SJSA1 (cell line): ENCODE measurements at places on chromosomes 2 and 18. TPM values are rescaled to one million over a fixed set of nuclear protein-coding genes. Genes with fewer than 3 reads are reported as not detected.

TYMS gene
- total RNA-seq = 113 and 123 TPM in 2 replicates

GPR35 gene
- total RNA-seq = 0.13 TPM in 1 of 2 replicates, not detected in the other

DNA sequence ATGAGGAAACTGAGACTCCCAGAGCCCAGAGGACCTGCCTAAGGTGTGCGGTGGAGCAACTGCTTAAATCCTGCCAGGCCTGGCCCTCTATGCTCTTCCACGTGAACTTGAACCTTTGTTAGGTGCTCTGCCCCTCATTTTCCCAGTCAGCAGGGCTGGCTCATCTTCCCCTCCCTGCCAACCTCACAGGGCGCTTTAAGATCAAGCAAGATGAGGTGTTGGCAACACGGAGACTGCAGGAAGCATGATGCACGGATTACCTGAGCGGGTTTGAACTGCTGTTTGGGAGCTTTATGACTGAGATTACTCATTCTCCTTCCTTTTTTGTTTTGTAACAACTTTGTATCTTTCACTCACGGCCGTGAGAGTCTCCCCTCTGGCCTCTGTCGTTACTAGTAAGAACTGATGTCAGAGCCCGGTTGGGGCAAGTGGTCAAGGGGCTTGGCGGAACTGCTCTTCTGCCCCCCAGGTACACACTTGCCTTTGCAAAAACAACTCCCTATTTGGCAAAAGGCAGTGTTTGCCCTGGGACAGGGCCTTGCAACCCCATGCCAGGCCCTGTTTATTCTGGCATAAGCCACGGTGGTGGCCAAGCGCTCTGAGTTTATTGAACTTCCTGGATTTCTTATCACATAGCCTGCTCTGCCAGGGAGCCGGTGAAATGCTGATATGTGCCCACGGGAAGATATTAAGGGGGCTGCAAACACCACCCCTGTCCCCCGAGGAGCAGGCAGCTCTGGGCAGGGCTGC, 127.8 kb downstream of the INHBB start:
- peaks cover 11% of the 10 kb centered on the region for H3K4me1 ChIP-seq
- no peak overlapping the region for H3K4me3 ChIP-seq
- no peaks in the 10 kb centered on the region for H3K36me3 ChIP-seq
- no peak overlapping the region for H3K27ac ChIP-seq
- no peaks in the 10 kb centered on the region for H3K27me3 ChIP-seq

DNA sequence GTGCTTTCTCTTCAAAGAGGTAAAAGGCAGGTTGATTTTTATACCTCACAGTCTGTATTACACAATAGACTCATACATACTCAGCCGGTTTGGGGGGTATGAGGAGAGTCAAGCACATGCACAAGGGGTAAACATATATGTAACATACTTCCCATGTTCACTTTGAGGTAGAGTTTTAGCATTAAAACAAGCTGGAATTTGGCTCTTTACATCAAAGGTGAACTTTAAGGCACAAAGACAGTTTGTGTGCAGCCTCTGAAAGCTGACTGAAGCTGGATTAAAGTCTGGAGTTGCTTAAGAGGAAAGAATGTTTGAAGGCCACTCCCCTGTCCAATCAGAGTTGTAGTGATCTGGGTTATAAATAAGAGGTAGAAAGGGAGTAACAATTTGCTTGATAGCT, 282.0 kb downstream of the DPP10 start:
- no peaks in the 10 kb centered on the region for H3K27me3 ChIP-seq
- no peak overlapping the region for H3K27ac ChIP-seq
- H3K36me3 ChIP-seq = no peaks in the 10 kb centered on the region
- no peak for DNase-seq
- H3K4me1 ChIP-seq = no peaks in the 10 kb centered on the region
- no peak overlapping the region for H3K4me3 ChIP-seq

LCT gene
- total RNA-seq = not detected in 2 replicates
